ENCODE measurements at places on chromosomes 16 and 17. TPM values are rescaled to one million over a fixed set of nuclear protein-coding genes. Genes with fewer than 3 reads are reported as not detected.
A peak's percentile ranks its signal among the peaks of the same experiment; 100 is the strongest.

The LGALS9B gene
- not detected for total RNA-seq

The SUMO2 gene
- 183 TPM for total RNA-seq

The ESRP2 gene
- 0.14 TPM for total RNA-seq

DNA sequence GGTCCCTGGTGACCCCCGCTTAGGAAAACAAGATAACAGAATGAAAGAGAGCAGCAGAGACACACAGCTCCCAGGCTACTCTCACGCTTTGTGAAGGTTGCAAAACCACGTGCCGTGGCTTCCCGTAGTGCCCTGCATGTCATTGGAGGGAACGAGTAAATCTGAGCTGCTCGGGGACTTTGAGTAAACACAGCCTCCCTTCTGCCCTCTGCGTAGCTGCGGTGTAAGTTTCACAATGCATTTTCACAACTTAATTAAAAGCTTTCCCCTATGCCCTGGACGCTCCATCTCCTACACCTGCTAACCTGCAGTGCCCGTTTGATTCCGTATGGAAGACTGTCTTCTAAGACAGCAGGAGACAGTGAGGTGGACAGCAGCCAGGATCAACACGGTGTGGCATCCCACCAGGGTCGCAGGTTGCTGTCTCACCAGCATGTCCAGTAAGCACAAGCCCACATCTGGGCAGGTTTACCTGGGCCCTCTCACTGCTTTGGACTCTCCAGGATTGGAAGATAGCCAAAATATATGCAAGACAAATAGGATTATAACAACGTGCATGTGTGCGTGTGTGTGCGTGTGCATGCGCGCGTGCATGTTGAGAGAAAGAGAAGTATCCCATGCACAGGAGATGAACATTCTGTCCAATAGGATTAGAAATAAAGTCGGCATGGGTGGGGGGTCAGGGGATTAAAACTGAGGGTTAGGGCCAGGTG is 116.4 kb upstream of the RCVRN start:
- no peaks in the 10 kb centered on the region for H3K27me3 ChIP-seq
- DNase-seq, result no peak
- no peaks in the 10 kb centered on the region for H3K36me3 ChIP-seq
- peak overlapping the region; percentile 37 for H3K27ac ChIP-seq

GRCh38 chr16:82699711-82700495 is 73.1 kb downstream of the CDH13 start:
- H3K4me1 ChIP-seq, result peaks cover 71% of the 10 kb centered on the region
- no peak for DNase-seq
- H3K27ac ChIP-seq, result peak overlapping the region; percentile 88
- peak overlapping the region; percentile 19 for H3K4me3 ChIP-seq

Measured in left ventricle myocardium inferior (tissue), 1 donor.